H9 (cell line): ENCODE measurements at places on chromosomes 4 and X. TPM values are rescaled to one million over a fixed set of nuclear protein-coding genes. Genes with fewer than 3 reads are reported as not detected.

GRCh38 chrX:114268643-114269042 is 315.2 kb upstream of the HTR2C start:
- H3K4me1 ChIP-seq, result no peaks in the 10 kb centered on the region
- no peaks in the 10 kb centered on the region for H3K27me3 ChIP-seq
- no peak overlapping the region for H3K27ac ChIP-seq
- no peak overlapping the region; the same call in 2 of the 3 replicates for H3K4me3 ChIP-seq
- DNase-seq, result no peak
- H3K36me3 ChIP-seq, result peaks cover 6% of the 10 kb centered on the region

DNA sequence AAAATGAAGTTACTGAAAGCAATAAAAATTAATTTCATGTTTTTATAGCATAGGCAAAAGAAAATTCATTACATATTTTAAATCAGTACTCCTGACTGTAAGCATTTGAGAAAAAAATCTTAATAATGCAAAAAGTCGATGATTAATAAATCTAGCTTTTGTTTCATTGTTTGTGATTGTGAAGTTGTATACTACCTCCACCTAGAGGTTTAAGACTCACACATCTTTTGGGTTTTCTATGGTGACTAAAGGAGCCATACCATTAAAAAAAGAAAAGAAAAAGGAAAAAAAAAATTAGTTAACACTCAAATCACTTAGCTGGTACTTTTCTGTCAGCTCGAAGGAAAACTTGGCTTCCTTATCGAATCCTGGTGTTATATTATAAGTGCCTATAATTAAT is 2.0 kb downstream of the GABRA2 start:
- H3K4me1 ChIP-seq, result no peaks in the 10 kb centered on the region
- no peak for DNase-seq
- no peak overlapping the region for H3K4me3 ChIP-seq
- H3K27me3 ChIP-seq, result peaks cover 12% of the 10 kb centered on the region; the same call in 1 of the 2 replicates

Gene NALF2
- 9.7 and 11.2 TPM in 2 replicates for total RNA-seq

GRCh38 chr4:3107271-3107670 is 32.8 kb downstream of the HTT start:
- no peak overlapping the region for H3K27ac ChIP-seq
- no peak for DNase-seq
- no peak overlapping the region for H3K4me3 ChIP-seq
- H3K27me3 ChIP-seq, result no peaks in the 10 kb centered on the region
- 0 out of 2 replicates have a peak, but pooled peaks cover 3% of the 10 kb centered on the region for H3K4me1 ChIP-seq

GRCh38 chr4:121666091-121666679 is 30.6 kb downstream of the ANXA5 start:
- H3K4me1 ChIP-seq, result no peaks in the 10 kb centered on the region
- H3K36me3 ChIP-seq, result peaks cover 41% of the 10 kb centered on the region
- no peak overlapping the region for H3K4me3 ChIP-seq
- no peak for DNase-seq

GRCh38 chr4:25013756-25014661 is 16.7 kb downstream of the LGI2 start:
- no peak overlapping the region for H3K4me3 ChIP-seq
- no peaks in the 10 kb centered on the region; the same call in 1 of the 2 replicates for H3K4me1 ChIP-seq
- H3K36me3 ChIP-seq, result no peaks in the 10 kb centered on the region
- no peak overlapping the region for H3K27ac ChIP-seq
- no peak for DNase-seq
- no peaks in the 10 kb centered on the region for H3K27me3 ChIP-seq

DNA sequence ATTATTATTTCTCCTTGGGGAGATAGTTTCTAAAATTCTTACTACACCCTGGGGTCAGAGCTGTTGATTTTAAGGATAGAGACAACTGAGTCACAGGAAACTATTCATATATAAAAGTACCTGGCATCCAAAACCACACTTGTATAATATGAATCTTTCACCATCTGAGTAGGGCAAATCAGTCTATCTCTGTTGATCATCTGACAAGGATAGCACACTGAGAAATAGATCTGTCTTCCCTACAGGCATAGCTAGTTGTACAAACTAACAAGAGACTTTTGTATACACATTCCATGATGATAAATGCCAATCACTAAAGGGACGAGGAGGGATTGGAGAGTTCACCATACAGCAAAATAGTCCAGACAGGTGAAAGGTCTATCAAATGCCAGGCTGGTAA is 30.0 kb downstream of the PKD2 start:
- H3K4me1 ChIP-seq, result no peaks in the 10 kb centered on the region
- no peaks in the 10 kb centered on the region for H3K27me3 ChIP-seq
- no peak overlapping the region for H3K4me3 ChIP-seq
- no peak overlapping the region for H3K27ac ChIP-seq
- H3K36me3 ChIP-seq, result peaks cover 43% of the 10 kb centered on the region; the same call in 2 of the 3 replicates

GRCh38 chr4:95761871-95762270 is 78.0 kb upstream of the PDHA2 start:
- no peaks in the 10 kb centered on the region for H3K36me3 ChIP-seq
- no peak for DNase-seq
- peaks cover 2% of the 10 kb centered on the region; the same call in 1 of the 2 replicates for H3K4me1 ChIP-seq
- H3K27ac ChIP-seq, result no peak overlapping the region
- H3K4me3 ChIP-seq, result no peak overlapping the region

DNA sequence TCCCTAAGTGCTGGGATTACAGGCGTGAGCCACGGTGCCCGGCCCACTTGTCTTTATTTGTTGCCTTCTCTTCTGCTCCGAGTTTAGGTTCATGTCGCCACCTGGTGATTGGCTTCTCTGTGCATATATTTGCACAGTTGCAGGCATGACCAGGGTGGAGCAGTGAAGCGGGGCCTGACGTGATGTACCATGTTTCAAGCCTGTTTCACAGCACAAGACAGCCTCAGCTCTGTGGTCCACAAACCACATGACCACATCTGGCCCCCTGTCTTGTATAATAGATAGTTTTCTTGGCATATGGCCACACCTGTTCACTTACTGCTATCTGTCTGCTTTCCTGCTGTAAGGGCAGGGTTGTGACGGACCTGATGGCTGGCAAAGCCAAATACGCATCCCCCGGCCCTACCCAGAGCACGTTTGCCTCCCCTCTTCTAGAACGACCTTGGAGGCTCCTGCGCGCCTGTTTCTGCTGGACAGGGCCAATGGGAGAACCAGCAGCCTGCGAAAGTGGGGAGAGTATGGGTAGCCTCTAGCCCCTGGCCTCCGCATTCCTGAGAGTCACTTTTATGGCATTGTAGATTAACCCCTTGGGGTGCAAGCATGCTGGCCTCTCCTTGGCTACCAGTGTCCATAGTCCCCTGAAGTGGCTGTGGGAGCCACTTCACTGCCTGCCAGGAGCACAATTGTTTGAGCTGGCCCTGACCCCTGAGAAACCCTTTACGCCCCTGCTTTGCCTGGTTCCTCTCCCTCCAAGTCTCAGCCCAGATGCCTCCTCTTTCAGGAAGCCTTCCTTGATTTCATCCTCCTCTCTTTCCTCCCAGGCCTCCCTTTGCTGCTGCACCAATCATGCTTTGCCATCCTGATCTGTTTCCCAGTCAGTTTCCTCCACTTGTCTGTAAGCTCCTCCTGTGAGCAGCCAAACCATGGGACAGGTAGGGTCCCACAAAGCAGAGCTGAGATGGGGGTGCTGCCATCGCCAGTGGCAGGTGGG is 6.0 kb upstream of the SH3TC1 start:
- no peaks in the 10 kb centered on the region for H3K36me3 ChIP-seq
- no peak overlapping the region for H3K27ac ChIP-seq
- H3K4me3 ChIP-seq, result no peak overlapping the region
- no peaks in the 10 kb centered on the region for H3K4me1 ChIP-seq

Gene UVSSA
- 15.9 and 18.3 TPM in 2 replicates for total RNA-seq

Gene LRCH2
- total RNA-seq, result 6.3 and 6.6 TPM in 2 replicates

Gene SLC7A11
- 19.3 and 19.8 TPM in 2 replicates for total RNA-seq

Gene GPC4
- total RNA-seq, result 416 and 418 TPM in 2 replicates

Gene TEC
- 1.7 and 1.8 TPM in 2 replicates for total RNA-seq

DNA sequence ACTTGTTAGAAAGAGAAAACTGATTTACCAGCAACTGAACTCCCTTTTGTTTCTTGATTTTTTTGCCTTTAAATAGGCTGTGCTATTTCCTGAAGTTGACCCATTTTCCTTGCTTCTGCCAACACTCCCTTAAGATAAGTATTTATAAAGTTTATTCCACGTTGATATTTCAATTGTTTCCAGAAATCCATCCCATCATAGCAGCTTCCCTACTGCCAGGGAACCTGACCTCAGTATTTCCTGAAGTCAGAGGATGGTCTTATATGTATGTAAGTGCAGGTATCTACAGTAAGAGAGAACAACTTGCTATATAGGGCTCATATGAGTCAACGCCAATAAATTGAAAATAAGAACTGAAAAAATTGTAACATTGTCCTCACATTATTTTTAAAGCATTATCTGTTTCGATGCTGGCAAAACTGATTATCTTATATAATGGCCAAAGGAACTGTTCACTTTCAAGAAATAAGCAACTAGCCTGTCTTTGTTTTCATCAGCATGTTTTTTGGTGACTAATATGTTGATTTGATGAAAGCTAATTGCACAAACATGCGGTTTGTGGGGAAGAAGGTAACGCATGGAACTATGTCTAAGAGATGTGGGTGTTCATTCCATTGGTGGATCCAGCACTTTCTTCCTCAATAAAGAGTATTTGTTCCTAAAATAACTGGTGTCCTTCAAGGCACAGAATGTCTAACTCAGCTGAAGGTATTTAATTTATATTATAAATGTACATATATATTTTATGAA is 4.7 kb downstream of the LIMCH1 start:
- H3K27ac ChIP-seq, result no peak overlapping the region
- peaks cover 4% of the 10 kb centered on the region; the same call in 1 of the 2 replicates for H3K4me1 ChIP-seq
- H3K36me3 ChIP-seq, result no peaks in the 10 kb centered on the region
- no peaks in the 10 kb centered on the region for H3K27me3 ChIP-seq
- H3K4me3 ChIP-seq, result no peak overlapping the region
- DNase-seq, result no peak

Gene PCSK1N
- total RNA-seq, result 3.9 and 4.0 TPM in 2 replicates

DNA sequence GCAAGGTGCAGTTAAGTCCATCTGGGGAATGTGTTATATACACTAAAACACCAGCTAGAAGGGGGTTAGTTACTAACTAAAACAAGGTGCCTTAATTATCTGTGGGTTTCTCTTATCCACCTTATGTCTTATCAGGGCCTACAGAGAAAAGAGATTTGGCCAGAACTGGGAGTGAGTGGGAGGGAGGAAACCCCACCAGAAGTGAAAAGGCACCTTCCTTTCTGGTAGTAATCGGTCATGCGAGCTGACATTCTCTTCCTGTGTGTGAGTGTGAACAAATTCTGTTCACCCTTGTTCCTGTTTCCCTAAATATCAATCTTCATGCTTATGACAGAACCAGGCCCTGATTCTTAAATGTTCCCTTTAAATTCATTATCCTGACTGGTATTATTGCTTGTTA is 43.5 kb downstream of the SRPX2 start:
- no peaks in the 10 kb centered on the region for H3K27me3 ChIP-seq
- no peaks in the 10 kb centered on the region for H3K36me3 ChIP-seq
- no peak for DNase-seq
- no peaks in the 10 kb centered on the region for H3K4me1 ChIP-seq
- no peak overlapping the region for H3K4me3 ChIP-seq

DNA sequence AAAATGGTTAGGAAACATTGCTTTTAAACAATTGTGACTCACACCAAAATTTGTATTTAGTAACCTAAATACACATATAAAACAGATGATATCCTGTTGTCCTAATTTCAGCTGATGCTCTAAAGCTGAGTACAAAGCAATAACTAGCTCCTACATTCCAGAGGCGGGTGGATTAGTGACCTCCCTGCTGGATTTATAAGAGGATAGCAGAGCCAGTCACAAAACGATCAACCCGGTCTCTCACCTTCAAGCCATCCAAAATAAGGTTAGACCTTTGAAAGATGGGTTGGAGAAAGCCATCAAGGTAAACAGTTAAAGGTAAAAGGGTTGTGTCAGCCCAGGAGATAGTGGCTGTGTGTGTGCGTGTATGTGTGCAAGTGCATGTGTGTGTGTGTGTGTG is 43.2 kb upstream of the SFRP2 start:
- no peaks in the 10 kb centered on the region for H3K36me3 ChIP-seq
- H3K4me3 ChIP-seq, result no peak overlapping the region
- no peaks in the 10 kb centered on the region; the same call in 1 of the 2 replicates for H3K4me1 ChIP-seq

- H3K4me3 ChIP-seq, result no peak overlapping the region
- H3K4me1 ChIP-seq, result no peaks in the 10 kb centered on the region
- DNase-seq, result no peak
Observed at GRCh38 chr4:176137631-176138030, 57.8 kb downstream of the SPATA4 start.

DNA sequence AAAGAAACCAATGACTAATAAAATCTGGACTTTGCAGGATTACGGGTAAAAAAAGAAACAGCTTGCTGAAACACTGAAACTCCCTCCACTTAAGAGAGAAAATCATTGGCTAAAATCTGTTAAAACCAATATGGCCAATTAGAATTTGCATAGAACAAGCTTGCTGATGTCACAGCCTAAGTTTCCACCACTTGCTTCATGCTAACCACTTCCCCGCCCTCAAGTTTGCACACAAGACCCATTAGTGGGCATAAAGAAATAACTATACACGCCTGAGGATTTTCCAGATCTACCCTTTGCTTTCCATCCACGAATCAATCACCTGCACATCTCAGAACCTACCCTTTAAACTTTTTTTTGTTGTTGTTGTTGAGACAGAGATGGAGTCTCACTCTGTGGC is 42.7 kb upstream of the PHEX start:
- no peak overlapping the region for H3K27ac ChIP-seq
- H3K4me3 ChIP-seq, result no peak overlapping the region
- H3K4me1 ChIP-seq, result no peaks in the 10 kb centered on the region; the same call in 1 of the 2 replicates
- no peak for DNase-seq
- H3K27me3 ChIP-seq, result no peaks in the 10 kb centered on the region

Gene TSPYL2
- 20.7 and 24.6 TPM in 2 replicates for total RNA-seq
